ENCODE measurements at places on chromosomes 6 and 20.

- DNase-seq, result no peak
These were observed 24.1 kb upstream of the ARFGEF2 start for GRCh38 chr20:48897305-48898010.

GRCh38 chr20:4829514-4830215, 108.0 kb downstream of the PRND start:
- DNase-seq, result no peak

DNA sequence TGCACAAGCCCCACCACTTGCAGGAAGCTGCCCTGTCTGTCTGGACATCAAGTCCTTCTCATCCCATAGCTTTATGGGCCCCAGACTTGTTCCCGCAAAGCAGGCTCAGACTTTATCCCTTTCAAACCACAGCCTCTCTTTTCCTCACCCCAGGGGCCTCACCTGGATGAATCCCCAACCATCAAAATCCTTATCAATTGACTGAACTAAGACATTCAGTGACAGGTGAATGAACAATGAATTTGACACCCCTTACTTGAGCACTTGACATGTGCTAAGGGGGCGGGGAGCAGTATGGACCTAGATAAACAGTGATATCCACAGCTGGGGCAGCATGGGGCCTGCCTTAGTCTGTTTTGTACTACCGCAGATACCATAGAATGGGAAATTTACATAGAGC, 5.0 kb downstream of the RAB44 start:
- DNase-seq, result no peak

- no peak for DNase-seq
These were observed 336.6 kb downstream of the TAF4 start for GRCh38 chr20:61728786-61729770.

DNA sequence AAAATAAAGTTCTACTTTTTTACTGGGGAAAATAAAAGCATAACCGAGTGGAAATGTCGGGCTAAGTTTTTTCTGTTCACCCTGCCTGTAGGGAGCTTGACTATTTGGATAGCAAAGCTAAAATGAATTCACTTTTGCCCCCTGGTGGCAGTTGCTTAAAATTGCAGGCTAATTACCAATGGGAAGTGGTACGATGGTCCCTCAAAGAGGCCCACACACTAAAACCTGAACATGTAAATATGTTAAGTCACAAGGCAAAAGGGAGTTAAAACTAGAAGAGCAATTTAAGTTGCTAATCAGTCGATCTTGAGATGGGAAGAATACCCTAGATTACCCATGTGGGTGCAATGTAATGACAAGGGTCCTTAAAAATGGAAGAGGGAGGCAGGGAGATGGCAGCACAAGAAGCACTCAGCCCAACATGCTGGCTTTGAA, 916 bp upstream of the SUN5 start:
- DNase-seq, result peak; percentile 41

GRCh38 chr6:47455533-47456209, 21.9 kb upstream of the CD2AP start:
- no peak for DNase-seq

DNA sequence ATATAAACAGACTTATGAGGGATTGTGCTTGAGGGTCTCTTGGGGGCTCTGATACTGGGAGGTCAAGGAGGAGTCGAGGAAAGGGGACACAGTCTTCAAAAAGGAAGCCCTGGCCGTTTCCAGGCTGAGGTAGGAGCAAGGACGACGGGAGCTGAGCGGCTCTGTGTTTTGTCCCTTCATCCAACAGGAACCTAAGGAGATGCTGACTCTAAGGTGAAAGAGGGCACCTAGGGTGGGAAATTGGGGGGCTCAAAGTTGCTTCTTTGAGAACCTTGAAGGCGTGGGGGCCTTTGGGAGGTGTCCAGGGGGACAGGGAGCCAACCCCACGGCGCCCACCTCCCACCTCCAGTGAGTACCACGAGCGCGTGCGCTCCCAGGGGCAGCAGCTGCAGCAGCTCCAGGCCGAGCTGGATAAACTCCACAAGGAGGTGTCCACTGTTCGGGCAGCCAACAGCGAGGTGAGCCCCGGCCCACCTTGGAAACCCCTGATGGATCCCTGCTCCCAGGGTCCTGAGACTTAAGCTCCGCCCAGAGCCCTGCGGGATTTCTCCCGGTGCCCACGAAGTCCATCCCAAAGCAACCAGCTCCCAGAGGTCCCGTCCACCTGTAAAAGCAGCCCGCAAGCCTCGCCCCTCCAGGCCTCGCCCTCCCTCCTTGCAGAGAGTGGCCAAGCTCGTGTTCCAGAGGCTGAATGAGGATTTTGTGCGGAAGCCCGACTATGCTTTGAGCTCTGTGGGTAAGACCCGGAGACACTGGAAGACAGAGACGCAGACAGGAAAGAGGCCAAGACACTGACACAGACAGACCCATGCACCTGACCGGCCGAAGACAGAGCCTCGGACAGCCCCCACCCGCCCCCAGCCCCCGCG, 2.9 kb downstream of the SPAG4 start:
- DNase-seq, result no peak

DNA sequence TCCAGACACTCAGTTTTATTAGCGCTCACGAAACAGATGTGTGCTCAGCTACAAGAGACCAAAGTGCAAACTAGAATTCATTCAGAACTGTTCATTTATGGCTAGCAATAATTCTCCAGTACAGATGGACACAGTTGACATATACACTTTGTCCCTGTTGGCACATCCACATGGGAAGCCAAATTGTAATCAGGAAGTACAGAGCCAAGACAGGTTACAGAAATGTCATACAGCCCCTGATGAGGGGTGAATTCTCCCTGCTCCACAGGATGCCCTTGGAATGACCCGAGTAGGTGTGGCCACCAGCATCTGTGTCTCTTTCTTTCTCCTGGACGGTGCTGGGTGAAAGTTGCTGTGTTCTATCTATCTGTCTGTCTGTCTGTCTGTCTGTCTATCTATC, 7.6 kb downstream of the DHX35 start:
- DNase-seq, result no peak

- DNase-seq, result no peak
These were observed 34.7 kb downstream of the KIF25 start for GRCh38 chr6:168032005-168032760.

DNA sequence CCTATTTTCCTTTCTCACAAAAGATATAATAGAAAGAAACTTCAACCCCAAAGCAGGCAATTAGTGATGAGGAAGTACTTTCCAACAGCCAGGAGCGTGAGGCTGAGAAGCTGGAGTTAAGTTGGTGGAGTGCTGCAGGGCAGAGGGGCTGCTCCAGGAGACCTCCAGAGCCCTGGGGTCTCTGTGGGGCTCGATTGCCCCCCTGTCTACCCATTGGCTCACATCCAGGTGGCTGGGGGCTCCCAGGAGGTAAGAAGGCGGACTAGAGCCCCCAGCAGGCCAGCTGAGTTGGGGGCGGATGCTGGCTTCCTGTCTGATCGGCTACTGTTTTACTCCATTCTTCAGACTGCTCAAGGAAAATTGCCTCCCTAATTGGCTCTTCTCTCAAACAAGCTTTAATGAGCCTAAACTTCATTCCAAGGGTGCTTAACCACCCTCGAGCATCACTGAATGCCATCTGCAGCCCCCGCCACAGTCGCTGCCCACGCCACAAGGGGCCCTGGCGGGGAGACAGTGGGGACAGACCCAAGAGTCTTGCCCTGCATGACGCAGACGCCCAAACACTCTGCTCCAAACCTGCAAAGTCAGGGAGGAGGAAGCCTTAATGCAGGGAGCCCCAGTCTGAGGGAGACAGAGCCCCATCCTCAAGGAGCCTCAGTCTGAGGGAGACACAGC, 78.6 kb downstream of the MDGA1 start:
- no peak for DNase-seq

DNA sequence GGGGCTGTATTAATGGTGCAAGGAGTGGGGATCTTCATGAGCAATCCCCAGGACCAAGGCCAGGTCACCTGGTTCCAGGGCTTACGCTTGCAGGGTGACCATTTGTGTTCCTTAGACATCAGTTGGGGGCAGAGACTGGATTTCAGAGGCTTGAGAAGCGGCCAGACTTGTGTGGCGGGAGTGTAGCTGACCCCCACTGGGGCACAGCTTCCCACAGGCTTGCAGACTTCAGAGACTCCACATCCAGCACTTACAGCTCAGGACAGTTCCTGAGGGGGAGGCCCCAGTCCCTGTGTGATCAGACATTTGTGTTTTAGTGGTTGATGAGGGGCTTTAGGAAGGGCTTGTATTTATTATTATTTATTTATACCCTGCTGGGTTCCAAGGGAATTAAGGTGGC, 15.3 kb downstream of the TJAP1 start:
- DNase-seq, result no peak

DNA sequence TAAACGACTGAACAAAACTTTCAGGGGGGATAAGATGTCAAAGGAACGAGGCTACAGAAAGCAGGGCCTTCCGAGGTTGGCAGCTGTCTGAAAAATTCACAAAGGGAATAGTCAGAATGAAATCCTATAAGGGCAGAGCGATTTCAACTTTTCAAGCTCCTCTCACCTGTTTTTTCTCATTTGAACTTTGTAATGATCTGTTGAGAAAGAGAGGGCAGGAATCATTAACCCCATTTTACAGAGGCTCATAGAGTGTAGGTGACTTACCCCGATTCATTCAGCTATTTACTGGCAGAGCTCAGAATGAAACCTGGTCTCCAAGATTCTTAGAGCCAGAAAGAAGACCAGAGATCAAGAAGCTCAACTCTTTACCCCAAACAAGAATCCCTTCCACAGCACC, 266.1 kb upstream of the ARID1B start:
- no peak for DNase-seq

DNA sequence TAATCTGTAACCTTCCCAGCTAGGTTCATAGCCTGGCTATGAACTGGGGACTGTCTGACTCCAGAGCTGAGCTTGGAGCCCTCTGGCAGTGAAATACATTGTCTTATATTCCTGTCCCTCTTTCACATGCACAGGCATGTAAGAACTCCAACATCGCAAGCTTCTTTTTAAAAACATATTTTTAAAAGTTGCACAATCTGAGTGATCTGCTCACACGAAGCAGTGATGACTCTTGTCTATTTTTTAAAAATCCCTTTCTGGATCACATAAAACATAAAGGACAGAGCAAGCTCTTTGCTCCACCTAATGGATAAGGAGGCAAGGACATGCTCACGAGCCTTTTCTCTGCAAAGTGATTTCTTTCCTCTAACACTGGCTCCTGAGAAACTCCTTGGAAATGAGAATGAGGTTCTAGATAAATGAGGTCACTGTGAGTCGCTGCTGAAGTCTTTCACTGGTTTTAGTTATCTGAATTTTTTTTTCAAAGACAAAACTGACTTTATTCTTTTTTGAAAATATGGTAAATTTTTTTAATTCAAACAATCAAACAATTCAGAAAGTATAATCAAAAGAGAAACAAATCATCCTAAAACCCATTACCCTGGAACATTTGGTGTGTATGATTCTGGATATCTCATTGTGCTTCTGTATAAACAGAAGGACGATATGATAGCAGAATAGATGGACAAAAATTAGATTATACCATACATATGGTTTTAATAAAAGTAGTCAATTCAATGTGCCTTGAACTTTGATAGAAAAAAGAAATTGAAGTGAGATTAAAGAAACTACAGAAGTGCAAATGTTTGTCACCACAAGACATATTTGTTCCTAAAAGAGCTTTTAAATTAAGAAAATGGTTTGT, 30.8 kb downstream of the IL20RA start:
- DNase-seq, result no peak

DNA sequence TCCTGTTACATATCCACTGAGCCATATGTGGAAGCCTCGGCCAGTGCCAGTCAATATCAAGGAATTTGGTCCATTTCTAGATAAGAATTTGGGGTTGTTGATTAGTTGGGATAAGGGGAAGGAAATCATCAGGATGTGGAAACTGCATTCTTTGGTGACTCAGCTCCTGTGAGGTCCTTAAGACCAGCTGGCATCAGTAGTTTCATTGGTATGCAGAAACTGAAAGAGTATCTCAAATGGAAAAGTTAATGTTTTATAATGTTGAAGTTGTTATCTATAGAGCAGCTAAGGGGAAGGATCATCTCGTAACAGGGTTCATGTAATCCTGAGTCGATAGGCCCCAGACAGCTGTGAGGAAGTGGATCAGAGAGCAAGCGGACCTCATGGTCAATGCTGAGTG, 87.9 kb upstream of the PRND start:
- DNase-seq, result no peak

DNA sequence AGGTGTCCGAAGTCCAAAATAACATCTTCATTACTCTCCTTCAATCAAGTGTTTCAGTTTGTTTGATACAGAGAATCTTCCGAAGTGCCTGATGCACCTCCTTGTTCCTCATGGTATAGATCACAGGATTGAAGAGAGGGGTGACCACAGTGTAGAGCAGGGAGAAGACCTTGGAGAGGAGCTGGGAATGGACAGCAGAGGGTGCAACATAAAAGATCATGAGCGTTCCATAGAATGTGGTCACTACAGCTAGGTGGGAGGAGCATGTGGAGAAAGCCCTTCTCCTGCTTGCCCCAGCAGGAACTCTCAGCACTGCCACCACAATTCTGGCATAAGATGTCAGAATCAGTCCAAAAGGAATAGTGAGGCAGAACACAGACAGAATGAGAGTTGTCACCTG, 11.9 kb downstream of the OR12D1 start:
- no peak for DNase-seq

DNA sequence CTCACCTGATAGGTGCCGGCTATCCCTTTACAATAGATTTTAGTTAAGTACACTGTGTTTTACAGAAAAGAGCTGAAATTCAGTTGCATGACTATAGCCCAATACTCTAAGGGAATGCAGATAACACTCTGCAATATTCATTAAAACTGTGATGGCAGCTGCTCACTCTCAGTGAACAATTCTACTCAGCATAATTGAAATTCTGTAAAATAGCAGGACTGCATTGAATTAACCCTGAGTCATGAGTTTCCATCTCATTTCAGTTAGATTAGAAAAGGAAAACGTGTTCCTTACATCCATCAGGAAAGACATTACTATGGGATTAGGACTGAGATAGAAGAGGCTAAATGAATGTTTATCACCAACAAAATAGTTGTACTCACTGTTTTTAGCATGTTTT, 613.3 kb upstream of the JAG1 start:
- no peak for DNase-seq

- no peak for DNase-seq
These were observed 44.3 kb downstream of the TENT5A start for GRCh38 chr6:81708113-81708699.

DNA sequence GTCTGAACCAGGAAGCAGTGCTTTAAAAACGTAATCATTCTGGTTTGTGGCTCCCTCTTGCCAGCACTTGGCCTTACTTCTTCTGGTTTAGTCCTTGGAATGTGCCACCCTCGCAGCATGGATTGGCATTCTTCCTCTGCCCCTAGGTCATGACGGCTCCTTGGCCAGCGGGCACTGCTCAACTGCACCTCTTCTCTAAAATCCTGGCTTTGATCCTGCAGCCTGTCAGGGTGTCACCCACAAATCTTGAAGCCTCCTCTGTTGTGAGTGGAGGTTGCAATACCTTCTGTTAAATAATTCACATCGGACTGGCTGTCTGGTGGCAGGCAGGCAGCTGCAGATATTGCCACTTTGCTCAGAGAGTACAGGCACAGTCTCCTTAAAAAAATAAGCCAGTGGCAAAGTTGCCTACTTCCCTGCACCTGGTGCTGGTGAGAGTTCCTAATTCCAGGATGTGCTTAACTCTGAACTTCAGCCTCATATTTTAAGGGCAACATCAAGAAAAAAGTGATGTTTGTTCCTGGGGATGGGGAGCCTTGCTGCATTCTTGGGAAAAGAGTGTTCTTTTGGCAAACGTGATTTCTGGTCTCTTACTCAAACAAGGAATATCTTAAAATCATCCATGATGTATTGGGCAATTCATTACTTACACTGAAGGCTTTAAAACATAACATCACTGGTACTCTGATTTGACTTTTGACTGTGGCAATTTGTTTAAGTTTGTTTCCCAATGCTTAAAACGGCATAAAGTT, 179.8 kb downstream of the FOXA2 start:
- DNase-seq, result no peak

Data from CD4-positive, alpha-beta T cell treated with Interleukin-2 at 100 ng/mL for 4 hours (primary cell).